Amniotic stem cell (primary cell): ENCODE measurements at places on chromosomes 7 and 10.
A peak's percentile ranks its signal among the peaks of the same experiment; 100 is the strongest.

GRCh38 chr10:35041502-35041879 lies 48.6 kb downstream of the CUL2 start:
- DNase-seq: no peak

DNA sequence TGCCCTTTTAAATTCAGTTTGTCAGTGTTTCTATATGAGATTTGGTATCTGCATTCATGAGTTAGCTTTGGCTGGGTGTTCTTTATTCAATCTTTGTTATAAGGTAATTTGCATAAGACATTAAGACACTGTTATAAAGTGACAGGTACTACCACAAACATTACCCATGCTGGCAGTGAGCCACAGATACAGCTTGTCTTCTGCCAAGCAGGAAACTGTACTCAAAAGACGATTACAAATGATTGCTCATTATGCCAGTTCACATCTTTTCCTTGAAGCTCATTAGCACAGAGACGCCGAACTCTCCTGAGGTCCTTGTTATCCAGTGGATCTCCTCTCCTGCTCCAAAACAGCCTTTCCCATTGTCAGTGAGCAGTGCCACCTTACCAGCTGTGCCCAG lies 30.4 kb downstream of the AMPH start:
- DNase-seq: no peak

GRCh38 chr7:106393564-106394251 lies 108.9 kb upstream of the NAMPT start:
- DNase-seq: no peak

GRCh38 chr10:117518246-117518645 lies 24.3 kb upstream of the EMX2 start:
- no peak for DNase-seq

- DNase-seq: no peak
Measured at GRCh38 chr10:84194424-84195043, at the start of gene CDHR1. Gene CDHR1, plus strand, starts transcription at chr10:84194537. Its CDS starts 224 bp downstream, at chr10:84194761.

GRCh38 chr10:120805014-120805812 lies 45.9 kb upstream of the WDR11 start:
- no peak for DNase-seq

GRCh38 chr10:45555795-45556194 lies 116.8 kb downstream of the ZFAND4 start:
- no peak for DNase-seq

DNA sequence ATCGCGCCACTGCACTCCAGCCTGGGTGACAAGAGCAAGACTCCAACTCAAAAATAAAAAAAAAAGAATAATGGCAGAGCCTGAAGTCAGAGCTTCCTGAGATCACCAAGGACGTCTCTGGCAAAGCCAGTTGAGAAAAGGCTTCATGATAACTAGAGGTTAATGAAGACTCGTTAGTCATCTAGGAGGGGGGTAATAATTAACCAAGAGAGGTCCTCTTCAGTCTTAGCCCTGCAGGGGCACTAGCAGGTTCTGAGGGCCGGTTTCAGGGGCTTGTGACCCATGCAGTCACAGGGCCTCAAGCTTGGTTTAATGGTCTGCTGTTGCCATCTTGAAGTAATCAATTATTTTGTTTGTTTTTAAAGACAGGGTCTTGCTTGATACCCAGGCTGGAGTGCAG lies 28.6 kb upstream of the PROSER2 start:
- DNase-seq: no peak

DNA sequence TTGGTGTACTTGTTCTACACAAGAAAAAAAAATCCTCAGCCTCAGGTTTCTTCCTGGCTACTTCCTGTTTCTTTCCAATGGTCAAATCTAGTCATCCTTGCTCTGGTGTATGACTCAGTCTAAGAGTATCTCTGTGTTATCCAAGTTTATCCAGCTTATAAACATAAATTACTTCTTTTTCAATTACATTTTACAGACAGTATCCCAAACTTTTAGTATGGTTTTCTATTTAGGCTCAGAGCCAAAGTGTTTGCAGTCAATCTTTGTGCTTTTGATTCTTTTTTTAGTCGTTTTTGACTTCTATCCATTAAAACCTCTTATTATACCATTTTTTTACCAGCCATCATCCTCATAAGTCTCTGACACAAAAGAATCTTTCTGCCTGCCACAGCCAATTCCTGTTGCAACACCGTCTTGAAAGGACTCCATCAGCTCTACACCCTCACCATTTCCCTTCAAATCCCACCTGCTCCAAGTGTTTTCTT lies 294.6 kb downstream of the PTEN start:
- peak; percentile 66 for DNase-seq

DNA sequence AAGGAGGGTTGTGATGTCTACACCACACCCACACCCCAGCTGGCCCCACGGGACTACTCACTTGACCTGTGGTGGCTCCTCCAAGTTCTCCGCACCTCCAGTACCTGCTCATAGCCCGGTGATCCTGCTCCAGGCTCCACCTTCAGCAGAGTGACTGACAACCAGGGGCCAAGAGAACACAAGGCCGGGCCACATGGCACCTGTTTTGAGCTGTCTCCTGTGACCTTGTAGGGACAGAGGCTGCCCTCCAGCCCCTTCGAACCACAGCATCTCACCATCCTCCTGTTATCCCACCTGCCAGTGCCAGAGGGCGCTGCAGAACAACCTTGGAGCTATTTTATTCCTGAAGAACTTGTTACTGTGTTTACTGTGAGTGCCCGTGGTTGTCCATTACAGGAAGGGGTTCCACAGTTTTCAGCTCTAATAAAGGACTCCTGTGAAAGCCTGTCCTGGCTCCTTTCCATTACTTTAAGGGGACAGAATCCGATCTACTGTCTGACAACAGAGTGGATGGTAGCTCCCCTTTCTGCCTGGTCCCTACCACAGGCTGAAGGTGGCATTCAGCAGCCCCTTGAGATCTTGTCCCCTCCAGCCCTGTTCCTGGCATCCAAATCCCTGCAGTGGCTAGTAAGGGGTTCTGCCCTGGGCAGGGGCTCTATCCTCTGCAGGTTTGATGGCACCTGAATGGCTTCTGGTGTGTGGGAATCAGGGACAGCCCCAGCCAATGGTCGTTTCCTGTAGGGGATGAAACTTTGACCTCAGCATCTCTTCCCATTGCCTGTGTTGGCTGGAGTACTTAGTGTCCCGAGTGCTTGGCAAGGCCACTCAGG lies 50.8 kb downstream of the C10orf120 start:
- DNase-seq: no peak

GRCh38 chr7:97480772-97481390 lies 251.0 kb upstream of the TAC1 start:
- DNase-seq: no peak

DNA sequence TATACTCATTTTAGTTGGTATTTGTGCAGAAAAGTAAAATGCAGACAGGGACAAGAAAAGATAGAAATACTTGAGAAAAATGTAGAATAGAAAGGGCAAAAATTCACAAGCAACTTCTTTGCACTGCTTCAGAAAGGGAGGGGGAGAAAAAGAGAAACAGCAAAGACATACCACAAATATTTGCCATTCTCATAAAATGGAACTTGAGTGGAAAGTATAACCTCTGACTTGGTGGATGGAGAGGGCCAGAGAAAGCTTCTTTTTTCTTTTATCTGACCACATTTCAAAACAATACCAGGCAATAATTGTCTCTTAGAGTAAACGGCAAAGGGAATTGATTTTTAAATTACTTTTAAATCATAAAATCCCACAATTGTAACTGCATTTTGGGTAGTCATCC lies 35.8 kb upstream of the TRUB1 start:
- no peak for DNase-seq

GRCh38 chr7:28774261-28774988 lies 183.7 kb downstream of the TRIL start:
- no peak for DNase-seq

DNA sequence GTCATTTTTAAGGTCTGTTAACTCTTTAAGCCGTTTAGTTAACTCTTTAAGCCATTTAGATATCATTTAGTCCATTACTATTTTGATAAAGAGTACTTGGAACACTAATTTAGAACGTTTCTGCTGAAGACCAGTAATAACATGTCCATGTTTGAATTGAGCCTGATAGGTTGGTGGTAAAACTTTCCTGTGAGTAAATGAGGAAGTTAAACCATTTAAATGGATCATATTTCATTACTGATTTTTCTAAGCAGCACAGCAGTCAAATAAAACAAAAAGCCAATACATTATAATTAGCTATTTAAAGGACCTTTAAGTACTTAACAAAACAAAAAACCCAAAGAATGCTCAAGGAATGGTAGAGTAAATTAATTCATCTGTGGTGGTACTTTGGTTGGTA lies 29.4 kb downstream of the PHTF2 start:
- no peak for DNase-seq

DNA sequence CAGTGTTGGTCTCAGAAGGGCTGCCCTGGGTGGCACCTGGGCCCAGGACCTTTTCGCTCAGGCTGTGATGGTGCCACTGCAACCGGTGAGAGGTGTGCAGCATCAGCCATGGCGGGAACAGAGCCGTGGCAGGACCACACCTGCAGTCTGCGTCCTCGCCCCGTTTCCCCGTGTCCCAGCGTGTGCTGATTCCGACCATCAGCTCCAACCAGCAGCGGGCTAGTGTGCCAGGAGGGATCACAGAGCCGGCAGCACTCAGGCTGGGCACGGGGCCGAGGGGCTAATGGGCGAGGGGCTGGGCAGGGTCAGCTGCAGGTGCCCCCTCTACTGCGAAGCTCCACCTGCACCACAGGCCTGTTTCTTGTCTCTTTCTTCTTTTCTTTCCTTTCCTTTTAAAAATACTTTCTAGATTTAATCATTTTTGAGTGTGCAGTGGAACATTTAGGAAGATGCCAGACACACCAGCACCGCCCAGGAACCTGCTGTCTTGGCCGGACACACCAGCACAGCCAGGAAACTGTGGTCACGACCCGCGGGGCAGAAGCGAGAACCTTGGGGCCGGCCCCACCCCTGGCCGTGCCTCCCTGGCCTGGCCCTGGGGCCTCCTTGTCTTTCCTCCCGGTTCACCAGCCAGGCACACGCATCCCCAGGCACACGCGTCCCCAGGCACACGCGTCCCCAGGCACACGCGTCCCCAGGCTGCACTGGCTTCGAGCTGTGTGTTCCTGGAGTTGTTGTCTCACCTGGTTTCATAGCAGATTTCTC lies 34.6 kb downstream of the ADGRA1 start:
- no peak for DNase-seq

DNA sequence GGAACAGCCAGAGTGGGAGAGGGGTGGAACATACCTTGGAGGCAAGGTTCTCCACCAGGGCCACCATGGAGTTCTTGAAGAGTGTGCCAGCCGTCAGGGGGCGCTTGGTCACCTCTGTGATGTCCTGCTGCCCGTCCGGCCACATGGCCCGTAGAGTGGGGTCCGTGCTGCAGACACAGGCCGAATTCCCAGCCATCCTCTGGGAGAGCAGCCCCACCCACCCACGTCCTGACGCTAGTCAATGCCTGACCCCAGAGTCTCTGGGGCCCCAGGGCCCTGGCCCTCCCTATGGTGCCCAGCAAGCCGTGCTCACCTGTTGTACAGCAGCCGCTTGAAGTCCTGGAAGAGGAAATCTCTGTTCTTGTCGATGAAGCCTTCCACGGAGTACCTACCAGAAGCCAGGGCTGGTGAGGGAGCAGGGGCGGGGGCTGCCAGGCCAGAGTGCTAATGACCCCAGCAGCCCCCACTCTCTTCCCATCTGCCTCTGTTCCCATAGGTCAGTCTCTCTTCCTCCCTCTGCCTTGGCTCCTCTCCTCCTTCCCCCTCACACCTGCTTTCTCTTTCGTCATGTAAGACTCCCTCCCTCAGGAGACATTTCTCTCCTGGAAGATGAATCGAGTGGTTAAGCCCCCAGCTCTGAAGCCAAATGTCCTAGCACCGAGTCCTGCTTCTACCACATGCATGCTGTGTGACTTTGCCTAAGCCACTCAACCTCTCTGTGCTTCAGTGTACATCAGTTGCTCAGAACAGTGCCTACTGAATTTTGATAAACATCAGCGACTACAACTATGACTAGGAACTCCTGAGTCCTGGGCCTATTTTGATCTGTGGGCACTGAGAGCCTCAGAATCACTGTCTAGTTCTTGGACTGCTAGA lies 11.0 kb downstream of the MYO1G start:
- no peak for DNase-seq

DNA sequence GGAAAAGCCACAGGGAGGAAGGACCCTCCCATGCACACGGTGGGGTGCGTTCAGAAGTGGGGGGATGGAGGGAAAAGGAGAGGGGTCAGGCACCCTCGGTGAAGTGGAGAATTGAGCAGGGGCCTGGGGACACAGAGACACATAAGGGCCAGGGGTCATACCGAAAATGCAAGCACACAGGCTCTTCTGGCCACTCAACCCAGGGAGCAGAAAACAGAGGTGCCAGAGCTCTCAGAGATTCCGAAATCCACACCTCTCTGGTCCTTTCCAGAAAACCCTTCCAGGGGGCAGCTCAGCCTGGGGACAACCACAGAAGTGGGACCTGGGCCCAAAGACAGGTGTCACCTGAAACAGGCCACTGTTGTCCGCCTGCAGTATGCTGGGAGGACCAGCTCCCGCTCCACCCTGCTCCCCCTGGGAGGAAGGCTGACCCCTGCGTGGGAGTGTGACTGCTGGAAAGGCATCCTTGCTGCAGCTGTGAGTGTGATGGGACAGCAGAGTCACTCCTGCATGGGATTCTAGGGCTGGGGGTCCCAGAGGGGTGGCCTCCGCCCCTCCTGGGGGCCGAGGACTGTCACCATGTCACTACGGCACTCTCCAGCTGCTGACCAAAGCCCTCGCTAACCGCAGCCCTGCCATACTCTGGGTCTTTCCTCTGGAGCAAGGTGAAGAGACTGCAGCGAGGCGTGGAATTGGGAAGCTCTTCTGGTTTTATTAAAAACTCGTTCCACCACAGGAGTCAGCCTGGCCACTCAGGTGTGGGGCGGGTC lies 63.1 kb downstream of the TMEM209 start:
- no peak for DNase-seq

DNA sequence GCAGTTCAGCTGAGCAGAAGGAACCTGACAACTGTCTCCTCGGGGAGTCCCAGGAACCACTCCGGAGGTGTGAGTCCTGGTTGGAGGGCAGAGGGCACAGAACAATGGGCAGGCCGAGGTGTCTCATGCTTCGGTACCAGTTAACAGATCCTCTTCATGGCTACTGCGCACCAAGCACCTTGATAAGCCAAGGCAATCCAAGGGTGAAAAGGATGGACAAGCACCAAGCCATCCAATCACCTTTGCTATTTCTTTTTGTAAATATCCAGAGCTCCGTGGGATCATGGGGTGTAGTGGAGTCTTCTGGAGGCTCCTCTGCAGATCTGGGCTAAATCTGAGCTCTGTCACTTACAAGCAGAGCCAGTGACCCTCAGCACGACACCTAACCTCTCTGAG lies 233.5 kb downstream of the WDR11 start:
- no peak for DNase-seq

DNA sequence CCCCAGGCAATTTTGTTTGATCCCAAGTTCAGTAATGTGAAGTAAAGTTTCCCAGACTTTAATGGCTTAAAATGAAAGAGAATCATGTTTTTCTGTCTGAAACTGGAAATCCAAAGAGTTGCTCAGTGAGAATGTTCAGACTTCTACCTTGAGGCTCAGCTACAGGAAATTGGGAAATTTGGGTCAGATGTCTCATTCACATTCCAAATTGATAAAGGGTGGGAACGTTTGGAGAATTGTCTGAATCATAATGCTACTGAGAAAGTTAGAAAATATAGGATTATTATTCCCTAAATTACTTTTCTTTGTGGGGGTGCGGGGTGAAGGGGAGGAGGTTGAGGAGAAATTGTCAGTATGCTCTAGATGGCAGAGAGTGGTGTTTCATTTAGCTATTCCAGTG lies 773.9 kb downstream of the LRMDA start:
- DNase-seq: no peak

GRCh38 chr7:77497079-77497478 lies 40.0 kb upstream of the PTPN12 start:
- no peak for DNase-seq

GRCh38 chr7:99112097-99112496 lies 31.8 kb downstream of the SMURF1 start:
- DNase-seq: no peak

- DNase-seq: no peak
Measured at GRCh38 chr10:3195726-3196125, 23.1 kb upstream of the PITRM1 start.
